ENCODE measurements at places on chromosomes 7 and 10.

- no peak for DNase-seq
Measured at GRCh38 chr10:51083356-51083853, 9.1 kb downstream of the PRKG1 start.

GRCh38 chr10:115657161-115657860 lies 564.1 kb downstream of the ATRNL1 start:
- no peak for DNase-seq

DNA sequence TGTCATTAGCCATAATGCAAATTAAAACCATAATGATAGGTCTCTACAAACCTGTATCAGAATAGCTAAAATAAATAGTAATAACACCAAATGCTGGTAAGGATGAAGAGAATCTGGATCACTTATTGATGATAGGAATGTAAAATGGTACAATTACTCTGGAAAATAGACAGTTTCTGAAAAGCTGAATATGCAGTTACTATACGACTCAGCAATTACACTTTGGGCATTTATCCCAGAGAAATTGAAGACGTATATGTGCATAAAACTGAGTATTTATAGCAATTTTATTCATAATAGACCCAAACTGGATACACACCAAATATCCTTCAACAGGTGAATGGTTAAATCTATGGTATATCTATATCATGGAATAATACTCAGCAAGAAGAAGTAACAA lies 7.9 kb downstream of the RPA3 start:
- DNase-seq: no peak

- no peak for DNase-seq
Measured at GRCh38 chr7:15515252-15515651, 46.6 kb downstream of the AGMO start.

DNA sequence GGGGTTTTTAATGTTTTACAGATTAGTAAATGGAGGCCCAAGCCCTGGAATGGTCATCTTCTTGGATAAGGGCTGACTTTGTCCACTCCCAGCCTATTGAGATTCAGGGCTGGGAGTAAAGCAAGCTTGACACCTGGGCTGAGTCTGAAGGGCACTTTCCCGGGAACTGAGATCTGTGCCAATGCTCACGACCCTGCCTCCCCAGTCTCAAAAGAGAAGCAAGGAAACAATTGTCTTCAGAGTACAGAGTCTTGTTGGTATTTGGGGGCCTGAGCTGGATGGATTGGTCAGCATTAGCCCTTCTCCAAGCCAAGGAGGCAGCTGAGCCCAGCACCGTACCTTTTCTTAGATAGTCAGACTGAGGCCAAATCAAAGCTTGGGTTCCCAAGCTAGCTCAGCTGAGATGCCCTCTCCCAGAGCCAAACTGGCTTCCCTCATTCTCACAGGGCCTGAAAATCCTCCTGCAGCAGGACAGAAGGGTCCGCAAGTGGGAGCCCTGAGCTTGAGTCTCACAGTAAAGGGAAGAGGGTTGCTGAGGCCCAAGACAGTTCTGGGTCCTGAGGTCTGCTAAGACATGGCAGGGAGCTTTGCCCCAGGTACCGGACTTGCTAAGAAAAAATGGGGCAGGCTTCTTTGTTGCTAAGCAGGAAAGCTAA lies 3.7 kb downstream of the DDIT4 start:
- DNase-seq: no peak

GRCh38 chr10:95561864-95562177 lies 650 bp upstream of the SORBS1 start:
- DNase-seq: no peak

DNA sequence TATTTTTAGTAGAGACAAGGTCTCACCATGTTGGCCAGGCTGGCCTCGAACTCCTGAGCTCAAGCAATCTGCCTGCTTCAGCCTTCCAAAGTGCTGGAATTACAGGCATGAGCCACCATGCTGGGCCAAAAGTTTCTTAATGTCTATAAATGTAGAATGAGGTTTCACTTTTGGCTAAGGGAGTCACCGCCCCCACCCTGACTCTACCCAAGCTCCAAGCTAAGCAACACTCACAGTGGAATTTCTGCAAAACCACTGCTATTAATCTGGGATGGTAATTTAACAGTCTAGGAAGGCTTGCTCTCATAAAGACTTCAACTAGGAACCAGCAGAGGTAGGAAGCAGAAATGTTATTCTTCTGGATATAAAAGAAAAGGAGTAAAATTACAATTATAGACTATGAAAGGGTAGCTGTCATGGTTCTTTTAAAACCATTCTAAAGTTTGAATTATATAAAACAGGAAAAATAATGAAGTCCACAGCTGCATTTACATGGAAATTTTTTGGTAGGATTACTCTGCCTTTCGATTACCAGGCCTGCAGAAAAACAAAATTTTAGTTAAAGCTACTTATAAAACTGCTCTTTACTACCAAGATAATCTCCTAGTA lies 211.6 kb downstream of the SFMBT2 start:
- DNase-seq: no peak

GRCh38 chr10:47019155-47020145 lies 108.2 kb downstream of the PTPN20 start:
- DNase-seq: no peak

GRCh38 chr7:1940402-1940786 lies 270.3 kb downstream of the ELFN1 start:
- peak; percentile 30 for DNase-seq

DNA sequence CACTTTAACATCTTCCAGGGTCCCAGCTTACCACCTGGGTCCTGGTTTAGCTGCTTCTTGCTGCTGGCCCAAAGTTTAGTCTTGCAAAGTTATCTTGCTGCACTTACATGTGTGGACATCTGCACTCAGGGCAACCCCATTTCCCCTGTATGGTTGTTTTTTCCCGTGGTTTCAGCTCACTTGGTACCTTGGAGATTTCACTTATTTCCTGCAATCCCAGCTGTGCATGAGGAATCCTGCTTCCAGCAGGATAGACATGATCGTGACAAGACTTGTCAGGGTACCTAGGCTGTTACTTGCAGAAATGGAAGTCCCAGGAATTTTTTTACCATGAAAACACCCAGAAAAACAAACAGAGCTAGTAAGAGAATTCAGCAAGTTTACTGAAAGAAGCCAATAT lies 95.9 kb upstream of the LEP start:
- no peak for DNase-seq

DNA sequence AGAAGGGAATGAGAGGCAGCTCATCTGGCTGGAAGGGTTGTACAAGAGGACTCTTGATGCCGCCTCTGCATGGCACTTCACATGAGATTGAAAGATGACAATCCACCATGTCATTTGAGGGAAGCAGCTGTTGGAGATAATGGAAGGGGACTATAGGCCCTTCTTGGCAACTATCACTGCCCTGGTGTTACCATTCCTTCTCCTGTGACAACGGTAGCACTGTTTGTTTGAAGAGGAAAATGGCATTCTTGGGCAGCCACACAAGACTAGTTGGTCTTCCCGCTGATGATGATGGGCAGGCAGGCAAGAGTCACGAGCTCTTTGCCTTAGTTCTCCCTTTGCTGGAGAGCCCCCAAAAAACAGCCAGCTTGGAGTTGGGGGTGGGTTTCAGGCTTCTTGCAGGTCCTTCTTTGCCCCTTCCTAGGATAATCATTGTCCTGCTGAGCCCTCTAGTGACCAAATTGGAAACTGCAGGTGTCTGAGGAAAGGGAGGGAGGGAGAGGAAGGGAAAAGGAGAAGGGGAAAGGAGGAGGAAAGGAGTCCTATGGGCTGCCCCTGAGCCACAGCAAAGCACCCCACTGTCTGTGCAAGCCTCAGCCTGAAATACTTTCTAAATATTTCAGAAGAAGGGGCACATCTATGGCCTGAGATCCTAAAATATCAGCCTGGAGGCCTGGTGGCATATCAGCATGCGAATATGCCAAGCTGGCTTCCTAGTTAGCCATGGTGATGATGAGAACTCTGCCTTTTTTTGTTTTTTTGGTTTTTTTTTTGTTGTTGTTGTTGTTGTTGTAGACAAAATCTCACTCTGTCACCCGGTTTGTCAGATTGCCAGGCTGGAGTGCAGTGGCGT lies 165.6 kb upstream of the KMT2E start:
- peak; percentile 62 for DNase-seq

DNA sequence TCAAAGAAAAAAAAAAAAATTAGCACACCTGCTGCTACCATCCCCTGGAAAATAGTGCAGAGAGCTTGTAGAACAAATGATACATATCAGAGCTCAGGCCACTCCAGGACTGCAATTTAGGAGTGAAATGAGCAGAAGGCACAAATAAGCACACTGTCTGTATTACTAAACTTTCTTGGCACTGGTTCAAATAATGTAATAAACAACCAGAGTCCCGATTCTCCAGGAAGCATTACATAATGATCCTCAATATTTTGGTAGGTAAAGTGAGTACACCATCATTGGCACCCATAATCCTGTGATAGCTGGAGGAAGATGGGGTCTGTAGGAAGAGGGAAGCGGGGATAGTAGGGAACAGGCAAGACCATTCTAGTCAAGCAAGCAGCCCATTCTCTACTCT lies 74.3 kb downstream of the SVOPL start:
- no peak for DNase-seq

DNA sequence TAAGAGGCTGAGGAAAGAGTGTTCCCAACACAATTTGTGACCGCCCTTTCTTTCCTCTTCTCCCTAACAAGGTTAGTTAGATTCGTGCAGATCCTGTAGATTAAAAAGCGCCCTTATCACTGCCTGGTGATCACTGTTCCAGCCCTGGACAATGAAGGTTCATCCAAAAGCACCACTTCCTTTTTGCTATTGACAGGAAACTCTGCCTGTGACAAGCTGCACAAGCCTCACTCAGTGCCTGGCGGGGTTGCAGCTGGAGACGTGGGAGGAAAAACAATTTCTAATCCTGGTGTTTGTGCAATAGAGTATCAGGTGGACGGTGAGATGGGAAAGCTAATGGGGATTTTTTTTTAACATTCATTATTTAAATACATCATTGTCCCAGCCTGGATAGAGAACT lies 105.9 kb upstream of the CAV2 start:
- no peak for DNase-seq

- no peak for DNase-seq
Measured at GRCh38 chr10:114576132-114576487, 82.0 kb downstream of the ABLIM1 start.

- no peak for DNase-seq
Measured at GRCh38 chr7:37128327-37129034, 320.2 kb downstream of the ELMO1 start.

GRCh38 chr7:3568516-3568915 lies 267.5 kb downstream of the SDK1 start:
- no peak for DNase-seq

DNA sequence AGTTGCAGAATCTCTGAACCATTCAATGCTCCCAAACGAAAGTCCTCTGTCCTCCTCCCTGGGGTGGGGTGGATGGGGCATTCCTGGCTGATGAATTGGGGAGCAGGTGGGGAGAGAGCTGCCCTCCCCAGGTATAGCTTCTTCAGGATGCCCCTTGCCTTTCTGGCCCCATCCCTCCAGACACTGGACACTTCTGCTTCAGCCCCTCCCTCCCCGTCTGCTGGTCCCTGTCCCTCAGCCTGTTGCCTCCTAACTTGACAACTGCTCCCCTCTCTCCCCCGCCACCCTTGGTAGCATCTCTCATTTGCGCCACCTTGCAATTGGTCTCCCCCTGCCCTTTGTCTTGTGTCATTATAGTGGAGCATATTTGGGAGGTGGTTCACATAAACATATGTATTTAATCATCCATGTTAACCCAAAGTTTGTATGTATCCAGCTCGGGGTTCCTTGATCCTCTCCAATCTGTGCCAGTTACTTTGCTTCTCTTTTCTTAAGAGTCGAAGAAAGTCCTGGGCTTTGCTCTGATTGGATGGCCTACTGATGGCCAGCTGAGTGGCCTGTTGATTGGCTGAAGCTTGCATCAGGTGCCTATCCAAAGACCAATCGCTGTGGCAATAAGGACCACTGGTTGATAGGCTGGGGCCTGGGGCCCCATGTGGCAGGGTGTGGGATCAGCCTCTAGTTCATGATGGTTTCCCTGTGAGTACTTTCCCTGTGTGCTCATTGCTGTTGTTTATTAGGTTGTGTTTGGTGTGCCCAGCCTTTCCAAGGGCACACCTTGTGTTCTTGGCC lies 4.0 kb upstream of the GCK start:
- no peak for DNase-seq

GRCh38 chr7:114293289-114294012 lies 121.2 kb upstream of the FOXP2 start:
- no peak for DNase-seq

All from NCI-H460 (cell line).